Dermis blood vessel endothelial cell (primary cell): ENCODE measurements at places on chromosomes 2 and 18. TPM values are rescaled to one million over a fixed set of nuclear protein-coding genes. Genes with fewer than 3 reads are reported as not detected.

Gene CHCHD5
- total RNA-seq, result 3.4 and 5.6 TPM in 2 replicates

- no peak for DNase-seq
These were observed 56.9 kb downstream of the INSIG2 start for GRCh38 chr2:118145207-118145606.

Gene IL37
- not detected in 2 replicates for total RNA-seq

Gene TRABD2A
- total RNA-seq, result 0.23 and 1.4 TPM in 2 replicates

DNA sequence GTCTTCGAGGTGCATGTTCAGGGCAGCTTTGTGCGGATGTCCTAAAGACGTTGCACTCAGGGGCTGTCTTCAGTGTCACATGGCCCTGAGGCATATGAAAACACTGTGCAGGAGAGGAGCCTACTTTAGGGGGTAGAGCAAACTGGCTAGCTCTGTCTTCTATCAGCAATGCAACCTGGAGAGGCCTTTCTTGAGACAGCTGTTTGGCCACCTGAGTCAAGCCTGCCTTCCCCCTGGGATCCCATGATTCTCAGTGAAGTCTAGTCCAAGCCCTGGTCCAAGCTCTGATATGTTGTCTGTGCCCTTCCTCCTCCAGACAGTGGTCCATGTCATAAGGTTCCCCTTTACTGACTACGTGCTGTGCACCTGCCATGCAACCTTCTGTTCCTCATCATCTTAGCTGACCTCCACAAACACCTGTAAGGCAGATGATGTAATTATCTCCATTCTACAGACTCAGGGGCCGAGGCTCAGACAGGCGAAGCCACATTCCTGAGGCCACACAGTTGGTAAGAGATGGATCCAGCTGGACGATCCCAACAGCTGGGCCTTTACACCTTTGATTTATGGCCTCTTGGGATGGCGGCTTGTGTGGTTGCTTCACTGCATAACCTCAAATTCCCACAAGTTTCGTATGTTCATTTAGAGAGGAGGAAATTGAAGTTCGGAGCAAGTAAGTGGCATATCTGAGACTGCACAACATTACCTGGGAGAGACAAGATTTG lies 109.9 kb downstream of the COPS8 start:
- DNase-seq, result no peak

Gene ST6GAL2
- total RNA-seq, result 0.28 TPM in 1 of 2 replicates, not detected in the other

Gene PPM1B
- total RNA-seq, result 23.3 and 26.2 TPM in 2 replicates

- peak; percentile 34 for DNase-seq
These were observed 101.9 kb upstream of the RAB12 start for GRCh38 chr18:8507361-8507760.
